ENCODE measurements at places on chromosomes 1 and 21.

DNA sequence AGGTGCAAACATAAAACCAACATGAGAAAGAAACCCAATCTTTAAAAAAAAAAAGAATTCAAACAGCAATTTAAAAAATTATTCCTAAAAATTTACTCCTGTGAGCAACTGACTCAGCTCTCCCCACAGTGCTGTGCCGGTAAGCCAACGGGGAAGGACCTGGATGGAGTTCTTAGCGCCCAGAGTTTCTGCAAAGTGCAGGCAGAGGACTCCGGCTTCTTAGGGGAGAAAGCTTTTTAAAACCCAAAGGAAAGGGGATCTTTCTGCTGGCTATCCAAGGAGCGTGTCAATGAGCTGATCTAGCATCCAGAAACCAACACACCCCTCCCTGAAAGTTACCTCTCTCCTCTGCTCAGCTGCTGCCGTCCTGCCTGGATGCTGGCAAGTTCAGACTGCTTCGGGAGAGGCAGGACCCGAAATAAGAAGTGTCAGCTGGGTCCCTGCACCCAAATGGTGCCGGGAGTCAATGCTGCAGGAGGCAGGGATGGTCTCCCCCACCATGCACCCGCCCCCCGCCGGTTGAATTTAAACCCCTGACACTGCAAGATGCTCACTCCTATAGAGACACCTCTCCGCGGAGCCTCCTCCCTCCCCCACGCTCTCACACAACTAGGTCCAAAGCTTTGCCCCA lies 32.2 kb upstream of the H6PD start:
- DNase-seq = no peak

GRCh38 chr1:245255783-245256182 lies 101.0 kb downstream of the KIF26B start:
- DNase-seq = no peak

GRCh38 chr1:200051620-200052019 lies 24.1 kb downstream of the NR5A2 start:
- no peak for DNase-seq

DNA sequence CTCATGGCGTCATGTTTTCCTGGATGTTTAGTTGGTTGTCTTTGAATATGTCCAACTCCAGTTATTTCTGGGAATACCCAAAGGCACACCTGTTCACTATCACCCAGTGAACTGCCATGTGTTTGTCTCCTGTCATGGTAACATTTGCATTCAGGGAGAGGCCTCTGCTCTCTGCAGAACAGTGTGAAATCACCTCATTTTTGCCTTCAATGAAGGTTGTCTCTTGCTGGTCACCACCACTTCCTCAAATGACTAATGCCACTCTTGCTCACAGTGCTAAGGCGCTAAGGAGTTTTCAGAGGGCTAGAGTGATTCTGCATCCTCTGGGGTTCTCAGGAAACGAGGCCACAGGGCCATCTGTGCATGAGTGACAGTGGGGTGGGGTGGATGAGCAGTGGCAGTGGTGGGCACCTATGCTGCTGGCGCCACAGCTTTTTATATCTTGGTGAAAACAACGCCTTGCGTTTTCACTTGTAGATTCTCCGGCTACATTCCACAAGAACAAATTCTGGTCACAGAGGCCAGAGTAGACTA lies 60.0 kb upstream of the ATP5PO start:
- peak; percentile 19 for DNase-seq

DNA sequence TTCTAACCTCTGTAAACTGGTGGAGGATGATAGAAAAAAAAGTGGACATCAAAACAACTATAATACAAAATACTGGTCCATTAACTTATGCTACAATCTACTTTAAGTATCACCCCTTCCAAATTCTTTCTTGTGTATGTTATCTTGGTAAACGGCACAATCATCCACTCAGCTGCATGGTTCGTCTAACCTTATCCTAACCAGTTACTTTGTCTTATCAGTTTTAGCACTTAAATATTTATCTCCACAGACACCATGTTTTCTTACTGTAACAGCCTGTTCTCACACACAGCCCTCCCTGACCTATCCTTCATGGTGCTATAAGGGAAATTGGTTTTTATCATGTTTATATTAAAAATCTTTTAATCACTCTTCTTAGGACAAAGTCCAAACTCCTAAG lies 157.2 kb downstream of the PTGER3 start:
- no peak for DNase-seq

- DNase-seq = no peak
These were observed 106.5 kb downstream of the DISC1 start for GRCh38 chr1:231733063-231733462.

- DNase-seq = no peak
These were observed 6.0 kb downstream of the HUNK start for GRCh38 chr21:31878831-31879230.

DNA sequence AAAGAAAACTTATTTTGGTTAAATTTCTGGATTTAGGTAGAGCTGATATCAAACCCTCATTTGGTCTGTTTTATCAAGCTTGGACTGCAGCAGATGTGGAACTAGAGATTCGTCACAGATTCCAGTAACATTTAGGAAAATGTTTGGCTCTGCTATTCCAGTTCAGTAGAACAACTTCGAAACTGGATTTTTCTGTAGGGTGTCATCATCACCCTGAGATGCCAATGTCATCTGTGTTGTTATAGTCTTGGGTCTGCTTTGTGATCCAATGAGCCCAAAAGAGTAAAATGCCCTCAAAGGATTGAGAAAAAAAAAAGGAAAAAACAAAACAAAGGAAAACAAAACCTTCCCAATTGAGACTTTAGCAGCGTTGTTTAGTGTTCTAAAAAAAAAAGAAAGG lies 55.4 kb downstream of the LAMC2 start:
- no peak for DNase-seq

DNA sequence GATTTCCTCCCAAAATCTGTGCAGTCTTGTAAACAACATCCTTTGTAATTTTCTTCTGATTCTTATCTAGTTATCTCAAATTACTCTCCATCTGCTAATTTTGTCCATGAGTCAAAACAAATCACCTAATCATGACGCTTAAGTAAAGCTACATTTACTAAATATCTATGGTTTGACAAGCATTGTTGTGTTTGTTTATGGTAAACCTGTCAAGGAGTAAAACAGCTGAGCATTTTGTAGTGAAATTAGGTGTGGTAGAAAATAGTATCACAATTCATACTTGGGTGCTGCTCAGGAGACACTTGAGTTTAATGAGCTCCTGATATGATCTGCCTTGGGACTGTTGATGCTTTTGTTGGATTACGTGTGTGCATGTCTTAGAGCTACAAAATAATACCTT lies 11.6 kb downstream of the TIPRL start:
- DNase-seq = no peak

DNA sequence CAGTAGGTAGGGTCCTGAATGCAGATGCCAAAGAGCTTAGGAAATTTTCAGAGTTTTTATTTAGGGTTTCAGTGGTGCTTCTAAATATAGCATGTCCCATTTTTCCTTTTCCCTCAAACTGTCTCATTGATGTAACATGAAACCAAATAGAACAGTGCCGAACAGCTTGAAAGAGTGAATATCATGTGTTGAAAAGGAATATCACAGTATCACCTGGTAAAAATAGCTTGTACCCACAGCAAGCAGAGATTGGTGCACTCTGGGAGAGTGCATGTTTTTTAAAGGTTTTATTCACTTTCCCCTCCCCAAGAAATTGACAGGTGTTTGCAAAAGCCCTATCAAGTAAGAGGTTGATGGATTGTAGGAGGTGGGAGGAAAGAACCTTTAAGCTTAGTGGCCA lies 41.9 kb upstream of the ELAVL4 start:
- DNase-seq = no peak

DNA sequence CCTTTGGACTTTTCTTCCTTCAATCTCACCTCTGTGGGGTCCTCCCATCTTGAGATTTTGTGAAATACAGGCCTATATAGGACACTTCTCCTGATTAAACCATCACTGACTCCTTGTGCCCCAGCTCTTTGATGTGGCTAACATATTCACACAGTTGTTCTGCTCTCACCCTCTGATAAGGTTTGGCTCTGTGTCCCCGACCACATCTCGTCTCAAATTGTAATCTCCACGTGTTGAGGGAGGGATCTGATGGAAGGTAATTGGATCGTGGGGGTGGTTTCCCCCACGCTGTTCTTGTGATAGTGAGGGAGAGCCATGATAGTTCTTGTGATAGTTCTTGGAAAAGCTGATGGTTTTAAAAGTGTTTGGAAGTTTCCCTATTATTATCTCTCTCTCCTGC lies 19.7 kb downstream of the LRRC7 start:
- no peak for DNase-seq

GRCh38 chr1:155174324-155175280 lies 953 bp downstream of the TRIM46 start:
- DNase-seq = peak; percentile 47

DNA sequence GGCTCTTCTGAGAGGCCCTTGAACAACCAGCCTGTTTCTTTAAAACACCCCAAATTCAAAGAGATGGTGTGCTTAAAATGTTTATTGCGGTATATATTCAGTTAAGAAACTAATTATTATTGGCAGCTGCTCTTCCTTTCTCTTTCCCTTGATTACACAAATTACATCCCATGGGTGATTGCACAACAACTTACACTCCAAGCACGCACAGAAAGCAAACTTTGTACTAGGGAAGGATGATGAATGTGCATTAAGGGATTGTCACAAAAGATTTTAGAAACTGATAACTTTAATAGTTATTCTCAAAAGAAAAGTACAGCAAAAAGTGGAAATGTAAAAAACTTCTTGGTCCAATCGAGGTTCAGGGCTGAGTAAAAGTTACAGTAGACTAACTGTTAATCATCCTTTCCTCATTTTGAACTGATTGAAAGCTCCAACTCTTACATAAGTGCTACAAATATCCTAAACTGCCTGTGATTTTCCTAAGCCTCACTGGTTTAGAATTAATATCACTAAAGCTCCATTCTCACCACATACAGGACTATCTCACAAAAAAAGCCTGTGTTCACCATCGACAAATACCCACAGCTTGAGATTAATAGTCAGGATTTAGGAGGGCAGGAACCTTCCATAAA lies 153.4 kb downstream of the TTLL7 start:
- no peak for DNase-seq

- DNase-seq = no peak
These were observed 59.5 kb upstream of the LRRC8D start for GRCh38 chr1:89761338-89761737.

- DNase-seq = peak; percentile 58
These were observed 200.4 kb downstream of the DNM3 start for GRCh38 chr1:172041742-172042141.

- DNase-seq = peak; percentile 99
These were observed 549 bp downstream of the KDM4A start for GRCh38 chr1:43650310-43651085.

- no peak for DNase-seq
These were observed 63.1 kb downstream of the ATP5PO start for GRCh38 chr21:33852485-33852884.

- no peak for DNase-seq
These were observed 250.0 kb downstream of the FOXD2 start for GRCh38 chr1:47687631-47688460.

GRCh38 chr21:27258742-27259448 lies 292.0 kb upstream of the ADAMTS5 start:
- no peak for DNase-seq

GRCh38 chr1:113058941-113059706 lies 13.9 kb upstream of the LRIG2 start:
- no peak for DNase-seq

DNA sequence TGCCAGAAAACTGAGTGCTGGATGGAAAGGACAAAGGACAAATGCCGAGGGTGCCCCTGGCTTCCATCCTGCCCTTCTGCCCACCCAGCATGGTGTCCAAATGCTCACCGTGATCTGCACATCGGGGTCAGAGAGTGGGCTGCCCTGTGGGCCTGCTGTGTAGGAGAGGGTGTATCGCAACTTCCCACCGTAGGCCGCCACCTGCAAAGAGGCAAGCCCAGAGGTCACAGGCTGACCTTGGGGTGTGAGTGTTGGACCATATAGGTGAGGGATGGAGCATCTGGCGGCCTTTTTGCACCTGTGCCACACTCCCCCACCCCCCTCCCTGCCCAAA lies 53.5 kb downstream of the LDLRAD2 start:
- DNase-seq = no peak

GRCh38 chr1:175309996-175310395 lies 117.4 kb upstream of the KIAA0040 start:
- DNase-seq = no peak

GRCh38 chr1:235067396-235068157 lies 61.1 kb downstream of the TOMM20 start:
- DNase-seq = peak; percentile 99

DNA sequence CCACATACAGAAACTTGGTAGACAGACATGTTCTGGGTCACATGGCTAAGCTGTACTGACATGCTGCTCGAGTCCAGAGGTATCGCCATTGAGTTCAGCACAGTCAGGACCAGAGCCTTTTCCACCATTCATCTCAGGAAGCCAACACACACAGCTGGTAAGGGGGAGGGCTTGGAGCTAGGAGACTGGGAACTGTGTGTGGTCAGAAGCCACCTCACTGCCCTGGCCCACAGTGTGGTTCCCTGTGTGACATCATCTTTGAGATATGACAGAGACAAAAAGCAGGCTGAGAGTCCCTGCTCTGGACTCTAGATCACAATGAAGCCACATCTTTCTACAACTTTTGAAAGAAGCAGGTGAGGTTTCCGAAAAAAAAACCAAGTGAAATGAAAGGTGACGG lies 107.2 kb downstream of the SIM2 start:
- peak; percentile 26 for DNase-seq

- no peak for DNase-seq
These were observed 13.8 kb upstream of the DENND1B start for GRCh38 chr1:197788741-197789739.

DNA sequence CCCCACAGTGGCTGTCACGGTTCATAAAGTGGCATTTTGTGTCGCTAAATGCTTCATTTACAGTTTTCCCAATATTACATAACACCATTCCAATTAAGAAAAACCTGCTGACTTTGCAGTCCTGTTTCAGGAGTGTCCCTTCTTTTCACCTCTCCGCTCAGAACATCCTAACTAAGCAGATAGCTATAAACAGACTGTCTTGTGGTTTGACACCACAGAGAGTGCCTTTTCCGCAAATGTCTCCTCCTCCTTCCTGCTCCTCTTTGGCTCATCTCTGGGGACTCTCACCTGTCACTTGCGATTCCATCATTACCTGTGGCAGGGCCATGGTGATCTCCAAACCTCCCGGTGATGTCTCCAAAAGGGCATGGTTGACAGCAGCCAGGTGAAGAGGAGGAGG lies 119.0 kb downstream of the CNIH3 start:
- no peak for DNase-seq

- no peak for DNase-seq
These were observed 2.7 kb downstream of the HUNK start for GRCh38 chr21:31875496-31876015.

- no peak for DNase-seq
These were observed 63.2 kb upstream of the TMEM51 start for GRCh38 chr1:15090373-15090772.

GRCh38 chr1:170149241-170149640 lies 3.5 kb downstream of the NTMT2 start:
- DNase-seq = no peak

GRCh38 chr1:3799976-3800685 lies 3.8 kb upstream of the LRRC47 start:
- DNase-seq = no peak

DNA sequence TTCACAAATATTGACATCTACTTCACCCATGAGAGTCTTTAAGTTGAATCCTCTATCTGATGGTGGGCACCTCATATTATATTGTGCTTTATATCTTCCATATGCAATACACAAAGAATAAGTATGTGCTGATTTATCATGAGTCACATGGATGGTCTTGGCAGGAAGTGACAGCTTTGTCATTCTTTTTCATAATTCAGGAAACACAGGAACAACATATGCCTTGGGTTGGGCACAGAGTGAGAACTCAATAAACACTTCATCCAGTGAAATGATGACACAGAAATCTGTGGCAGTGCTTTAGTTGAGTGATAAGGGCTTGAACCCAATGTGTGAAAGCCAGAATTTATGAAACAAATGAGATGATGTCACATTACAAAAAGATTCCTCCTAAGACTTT lies 41.2 kb downstream of the GADD45A start:
- no peak for DNase-seq
